Hepatocyte (in vitro differentiated cells): ENCODE measurements at places on chromosomes 12 and 14. TPM values are rescaled to one million over a fixed set of nuclear protein-coding genes. Genes with fewer than 3 reads are reported as not detected.

- H3K27ac ChIP-seq, result no peak overlapping the region
- H3K27me3 ChIP-seq, result no peaks in the 10 kb centered on the region
- no peaks in the 10 kb centered on the region for H3K36me3 ChIP-seq
- H3K4me1 ChIP-seq, result no peaks in the 10 kb centered on the region
- peak; percentile 34 for DNase-seq
Measured at GRCh38 chr14:21723431-21724045, 49.9 kb upstream of the OR4E1 start.

- no peak overlapping the region for H3K4me3 ChIP-seq
- H3K36me3 ChIP-seq, result no peaks in the 10 kb centered on the region
- peak; percentile 60 for DNase-seq
Measured at GRCh38 chr14:77059276-77059915, 30.9 kb upstream of the IRF2BPL start.

- peak overlapping the region; percentile 2 for H3K27ac ChIP-seq
- no peaks in the 10 kb centered on the region for H3K36me3 ChIP-seq
- DNase-seq, result peak; percentile 81
Measured at GRCh38 chr12:107131832-107132616, 38.7 kb upstream of the CRY1 start.

DNA sequence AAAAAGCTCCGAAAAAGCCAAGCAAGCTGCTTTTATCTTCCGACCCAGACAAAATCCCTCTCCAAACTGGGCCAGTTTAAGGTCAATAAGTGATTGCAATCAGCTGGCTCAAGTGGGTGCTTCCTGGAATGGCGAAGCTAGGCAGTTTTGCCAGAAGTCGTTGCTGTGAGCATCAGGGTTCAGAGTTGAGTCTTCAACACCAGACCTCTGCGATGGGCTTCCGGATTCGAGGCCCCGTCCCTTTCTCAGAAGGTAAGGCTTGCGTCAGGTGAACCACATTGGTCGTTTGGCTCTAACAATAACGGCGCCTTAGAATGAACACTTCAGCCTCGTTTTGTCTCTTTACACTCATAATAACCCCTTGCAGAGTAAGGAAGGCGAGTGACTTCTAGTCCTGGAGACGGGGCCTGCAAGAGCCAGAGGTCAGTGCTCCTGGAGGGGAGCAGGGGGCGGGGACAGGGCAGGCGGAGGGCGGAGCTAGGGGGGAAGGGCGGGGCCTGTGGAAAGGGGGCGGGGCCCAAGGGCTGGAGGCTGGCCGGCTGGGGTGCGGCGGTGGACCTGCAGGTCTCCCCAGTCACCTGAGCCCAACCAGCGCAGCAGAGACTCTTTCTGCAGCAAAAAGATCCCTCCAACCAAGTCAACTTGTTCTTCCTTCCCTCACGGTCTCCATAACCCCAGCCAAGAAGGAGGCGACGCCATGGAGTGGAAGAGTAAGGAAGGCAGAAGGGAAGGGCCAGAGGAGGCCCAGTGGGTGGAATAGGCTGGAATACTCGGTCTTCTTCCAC, 34.0 kb upstream of the NFYB start:
- no peaks in the 10 kb centered on the region for H3K4me1 ChIP-seq
- no peaks in the 10 kb centered on the region for H3K36me3 ChIP-seq
- no peak overlapping the region for H3K27ac ChIP-seq
- DNase-seq, result no peak

GRCh38 chr14:34344318-34344717, 117.7 kb downstream of the SPTSSA start:
- H3K27ac ChIP-seq, result no peak overlapping the region
- H3K27me3 ChIP-seq, result no peaks in the 10 kb centered on the region
- no peak for DNase-seq
- no peaks in the 10 kb centered on the region for H3K4me1 ChIP-seq
- no peak overlapping the region for H3K4me3 ChIP-seq

- no peaks in the 10 kb centered on the region for H3K27me3 ChIP-seq
- no peak for DNase-seq
- H3K36me3 ChIP-seq, result no peaks in the 10 kb centered on the region
- no peak overlapping the region for H3K27ac ChIP-seq
- H3K4me1 ChIP-seq, result no peaks in the 10 kb centered on the region
- H3K4me3 ChIP-seq, result no peak overlapping the region
Measured at GRCh38 chr12:117063162-117063911, 35.9 kb downstream of the TESC start.

DNA sequence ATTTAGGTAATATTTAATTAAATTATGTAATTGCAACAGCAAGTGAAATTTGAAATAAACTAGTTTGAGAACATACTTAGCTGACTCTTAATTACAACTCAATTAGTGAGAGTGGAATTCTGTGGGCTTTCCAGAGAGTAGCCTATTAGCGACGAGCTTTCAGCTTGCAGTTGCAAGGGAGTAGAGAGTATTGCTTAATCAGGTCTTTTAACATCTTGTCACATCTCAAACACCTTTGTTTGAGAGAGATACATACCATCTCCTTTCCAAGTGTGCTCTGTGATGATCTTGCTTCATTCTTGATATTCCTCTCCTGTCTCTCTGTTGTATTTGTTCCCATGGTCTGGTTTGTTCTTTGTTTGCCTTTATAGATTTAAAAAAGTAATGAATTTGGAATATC, 7.7 kb downstream of the PPP4R4 start:
- no peaks in the 10 kb centered on the region for H3K4me1 ChIP-seq
- no peak overlapping the region for H3K4me3 ChIP-seq
- H3K36me3 ChIP-seq, result no peaks in the 10 kb centered on the region
- H3K27me3 ChIP-seq, result peaks cover 22% of the 10 kb centered on the region
- no peak overlapping the region for H3K27ac ChIP-seq

- H3K27ac ChIP-seq, result no peak overlapping the region
- DNase-seq, result no peak
- no peak overlapping the region for H3K4me3 ChIP-seq
- H3K4me1 ChIP-seq, result no peaks in the 10 kb centered on the region
Measured at GRCh38 chr12:132200800-132201199, 56.5 kb downstream of the NOC4L start.

GRCh38 chr12:43235721-43236120, 316.3 kb downstream of the ADAMTS20 start:
- H3K27ac ChIP-seq, result no peak overlapping the region
- H3K4me1 ChIP-seq, result no peaks in the 10 kb centered on the region
- H3K4me3 ChIP-seq, result no peak overlapping the region
- no peaks in the 10 kb centered on the region for H3K36me3 ChIP-seq
- H3K27me3 ChIP-seq, result no peaks in the 10 kb centered on the region

- H3K27me3 ChIP-seq, result no peaks in the 10 kb centered on the region
- H3K4me3 ChIP-seq, result no peak overlapping the region
- no peaks in the 10 kb centered on the region for H3K36me3 ChIP-seq
- H3K4me1 ChIP-seq, result no peaks in the 10 kb centered on the region
- DNase-seq, result no peak
- no peak overlapping the region for H3K27ac ChIP-seq
Measured at GRCh38 chr12:108358580-108358965, 19.5 kb upstream of the CMKLR1 start.

- H3K27ac ChIP-seq, result no peak overlapping the region
- H3K4me1 ChIP-seq, result peaks cover 7% of the 10 kb centered on the region
- H3K36me3 ChIP-seq, result no peaks in the 10 kb centered on the region
- no peaks in the 10 kb centered on the region for H3K27me3 ChIP-seq
- no peak for DNase-seq
Measured at GRCh38 chr14:93994919-93995682, 2.0 kb upstream of the CCDC197 start.

DNA sequence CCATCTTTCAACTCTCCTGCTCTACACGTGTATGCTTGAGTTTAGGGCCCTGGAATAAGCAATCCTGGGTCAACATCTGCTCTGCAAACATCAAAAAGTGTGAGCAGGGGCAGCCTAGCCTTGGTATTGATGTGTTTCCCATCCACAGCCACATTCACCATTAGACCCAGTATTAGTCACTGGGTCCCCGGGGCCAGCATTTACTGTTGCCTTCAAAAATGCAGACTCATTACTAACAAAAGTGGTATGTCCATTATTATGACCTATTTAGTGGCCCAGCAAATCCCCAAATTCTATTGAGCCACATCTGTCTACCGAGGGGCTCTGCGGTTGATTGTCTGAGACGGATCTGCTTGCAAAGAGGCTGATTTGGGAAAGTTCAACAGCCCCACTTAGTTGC, 661.8 kb downstream of the DIO2 start:
- H3K27me3 ChIP-seq, result no peaks in the 10 kb centered on the region
- no peak for DNase-seq
- no peak overlapping the region for H3K4me3 ChIP-seq

DNA sequence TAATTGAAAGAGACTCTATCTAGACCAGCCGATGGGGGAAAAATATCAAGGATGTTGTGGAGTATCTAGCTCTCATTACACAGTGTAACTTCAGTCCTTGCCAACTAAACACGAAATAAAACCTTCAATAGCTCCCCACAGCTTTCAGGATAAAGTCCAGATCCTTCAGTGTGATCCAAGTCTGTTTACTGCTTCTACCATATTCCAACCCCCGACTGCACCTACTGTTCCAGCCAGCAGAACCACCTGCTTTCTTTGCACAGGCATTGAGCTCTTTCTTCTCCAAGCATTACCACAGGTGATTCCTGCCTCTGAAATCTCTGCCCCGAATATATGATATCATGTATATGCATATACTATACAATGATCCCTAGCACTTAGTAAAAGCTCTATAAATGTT, 2.2 kb upstream of the LRRC23 start:
- no peak overlapping the region for H3K27ac ChIP-seq
- H3K4me1 ChIP-seq, result peaks cover 8% of the 10 kb centered on the region
- DNase-seq, result no peak
- H3K27me3 ChIP-seq, result no peaks in the 10 kb centered on the region
- H3K36me3 ChIP-seq, result no peaks in the 10 kb centered on the region

- peaks cover 12% of the 10 kb centered on the region for H3K4me1 ChIP-seq
- no peaks in the 10 kb centered on the region for H3K36me3 ChIP-seq
- H3K27me3 ChIP-seq, result no peaks in the 10 kb centered on the region
- no peak for DNase-seq
- no peak overlapping the region for H3K4me3 ChIP-seq
- H3K27ac ChIP-seq, result no peak overlapping the region
Measured at GRCh38 chr14:53915364-53916014, 41.1 kb downstream of the BMP4 start.

DNA sequence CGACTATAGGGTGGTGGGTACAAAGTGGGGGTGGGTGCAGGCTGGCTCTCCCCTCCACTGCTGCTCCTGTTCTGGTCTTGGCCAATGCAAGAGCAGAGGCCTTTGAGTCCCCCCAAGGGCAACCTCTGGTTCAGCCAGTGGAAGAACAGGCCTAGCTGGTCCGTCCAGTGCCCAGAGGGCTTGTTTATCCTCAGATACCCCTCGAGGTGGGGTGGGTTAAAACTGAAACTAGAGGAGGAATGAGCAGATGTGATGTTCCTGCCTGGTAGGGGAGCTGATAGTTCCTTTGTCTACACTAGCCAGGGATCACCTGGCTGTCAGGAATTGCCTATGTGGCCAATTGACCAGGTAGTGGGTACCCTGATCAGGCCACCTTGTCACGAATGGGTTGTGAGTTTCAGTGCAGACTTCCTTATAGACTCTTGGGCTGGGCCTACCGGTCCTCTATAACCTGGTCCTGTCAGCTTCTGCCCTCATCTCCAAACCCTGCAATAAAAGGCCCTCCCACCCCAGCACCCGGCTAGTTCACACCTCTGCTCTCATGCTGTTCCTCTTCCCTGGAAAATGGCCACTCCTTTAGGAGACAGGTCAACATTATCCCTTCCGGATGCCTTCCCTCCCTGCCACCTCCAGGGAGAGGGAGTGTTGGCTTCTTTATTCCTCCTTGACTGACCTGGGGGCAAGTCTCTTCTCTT, 10.7 kb upstream of the HSP90AA1 start:
- no peaks in the 10 kb centered on the region for H3K27me3 ChIP-seq
- no peaks in the 10 kb centered on the region for H3K36me3 ChIP-seq
- H3K27ac ChIP-seq, result peak overlapping the region; percentile 21
- H3K4me1 ChIP-seq, result peaks cover 11% of the 10 kb centered on the region

- H3K4me3 ChIP-seq, result no peak within 1 kb of the TSS
- no peak within 1 kb of the TSS for H3K27ac ChIP-seq
- peak; percentile 51 for DNase-seq
- H3K36me3 ChIP-seq, result no peaks in the 10 kb centered on the region
Measured at GRCh38 chr12:49094160-49094974, at the start of gene DHH. Gene DHH (minus strand): TSS chr12:49094801. CDS start chr12:49094512, 289 bp downstream.

- H3K27me3 ChIP-seq, result no peaks in the 10 kb centered on the region
- no peak overlapping the region for H3K4me3 ChIP-seq
- H3K4me1 ChIP-seq, result no peaks in the 10 kb centered on the region
- H3K36me3 ChIP-seq, result no peaks in the 10 kb centered on the region
Measured at GRCh38 chr14:38078393-38078792, 129.3 kb upstream of the SSTR1 start.

- H3K27me3 ChIP-seq, result no peaks in the 10 kb centered on the region
- H3K27ac ChIP-seq, result no peak overlapping the region
Measured at GRCh38 chr12:25903603-25904245, 54.8 kb upstream of the RASSF8 start.

- no peak for DNase-seq
- no peaks in the 10 kb centered on the region for H3K36me3 ChIP-seq
- H3K27ac ChIP-seq, result no peak overlapping the region
- no peaks in the 10 kb centered on the region for H3K27me3 ChIP-seq
- no peak overlapping the region for H3K4me3 ChIP-seq
- H3K4me1 ChIP-seq, result no peaks in the 10 kb centered on the region
Measured at GRCh38 chr12:53714004-53714403, 13.2 kb downstream of the CALCOCO1 start.

DNA sequence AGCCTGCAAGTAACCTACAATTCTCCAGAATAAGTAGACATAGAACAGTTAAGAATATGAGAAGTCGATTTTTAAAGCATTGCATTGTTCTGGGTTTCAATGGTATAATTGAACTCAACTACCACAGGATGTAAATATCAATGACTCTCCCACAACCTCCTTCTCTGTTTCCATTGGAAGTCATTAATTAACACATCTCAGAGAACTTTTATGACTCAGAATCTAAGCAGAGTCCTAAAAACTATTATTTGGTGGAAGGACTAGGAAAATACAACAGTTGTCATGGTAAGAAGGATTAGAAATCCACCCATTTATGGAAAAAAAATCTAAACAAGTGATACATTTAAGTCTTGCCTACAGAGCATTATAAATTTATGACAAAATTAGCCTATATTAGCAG, 21.1 kb upstream of the CPNE8 start:
- no peak overlapping the region for H3K4me3 ChIP-seq
- H3K27me3 ChIP-seq, result no peaks in the 10 kb centered on the region
- no peak overlapping the region for H3K27ac ChIP-seq
- no peaks in the 10 kb centered on the region for H3K36me3 ChIP-seq

DNA sequence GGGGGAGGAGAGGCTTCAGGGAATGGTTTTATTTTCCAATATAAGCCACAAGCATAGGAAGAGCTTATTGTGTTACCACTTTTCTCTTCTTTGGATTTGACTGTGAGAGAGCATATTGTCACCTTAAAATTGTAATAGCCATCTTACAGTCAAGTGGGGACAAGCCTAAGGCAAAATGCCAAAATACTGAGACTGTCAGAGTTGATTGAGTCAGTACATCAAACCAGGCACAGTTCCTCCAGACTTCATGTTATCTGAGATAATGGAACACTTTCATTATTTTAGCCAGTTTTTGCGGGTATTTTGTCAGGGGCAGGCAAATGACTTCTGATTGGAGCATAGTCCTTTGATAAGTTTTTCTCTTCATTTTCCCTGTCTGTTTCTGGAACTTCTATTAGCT, 19.5 kb upstream of the NUBPL start:
- no peaks in the 10 kb centered on the region for H3K36me3 ChIP-seq
- no peak overlapping the region for H3K4me3 ChIP-seq
- H3K27me3 ChIP-seq, result no peaks in the 10 kb centered on the region
- H3K4me1 ChIP-seq, result no peaks in the 10 kb centered on the region
- DNase-seq, result no peak

The SPX gene
- 0.63 and 1.3 TPM in 2 replicates for total RNA-seq

The KRT7 gene
- total RNA-seq, result 12.6 and 27.1 TPM in 2 replicates

The BRF1 gene
- 21.1 and 35.9 TPM in 2 replicates for total RNA-seq

The FLRT2 gene
- 42.3 and 48.0 TPM in 2 replicates for total RNA-seq

The IL31 gene
- not detected in 2 replicates for total RNA-seq

The IFI27 gene
- 1.1 and 1.8 TPM in 2 replicates for total RNA-seq

The MON2 gene
- total RNA-seq, result 44.3 and 60.9 TPM in 2 replicates

The GPR65 gene
- 0.04 and 0.10 TPM in 2 replicates for total RNA-seq

The OTOGL gene
- 0.33 and 0.44 TPM in 2 replicates for total RNA-seq

The ISCA2 gene
- 17.4 and 21.5 TPM in 2 replicates for total RNA-seq
